ENCODE measurements at places on chromosomes 7 and 10.

DNA sequence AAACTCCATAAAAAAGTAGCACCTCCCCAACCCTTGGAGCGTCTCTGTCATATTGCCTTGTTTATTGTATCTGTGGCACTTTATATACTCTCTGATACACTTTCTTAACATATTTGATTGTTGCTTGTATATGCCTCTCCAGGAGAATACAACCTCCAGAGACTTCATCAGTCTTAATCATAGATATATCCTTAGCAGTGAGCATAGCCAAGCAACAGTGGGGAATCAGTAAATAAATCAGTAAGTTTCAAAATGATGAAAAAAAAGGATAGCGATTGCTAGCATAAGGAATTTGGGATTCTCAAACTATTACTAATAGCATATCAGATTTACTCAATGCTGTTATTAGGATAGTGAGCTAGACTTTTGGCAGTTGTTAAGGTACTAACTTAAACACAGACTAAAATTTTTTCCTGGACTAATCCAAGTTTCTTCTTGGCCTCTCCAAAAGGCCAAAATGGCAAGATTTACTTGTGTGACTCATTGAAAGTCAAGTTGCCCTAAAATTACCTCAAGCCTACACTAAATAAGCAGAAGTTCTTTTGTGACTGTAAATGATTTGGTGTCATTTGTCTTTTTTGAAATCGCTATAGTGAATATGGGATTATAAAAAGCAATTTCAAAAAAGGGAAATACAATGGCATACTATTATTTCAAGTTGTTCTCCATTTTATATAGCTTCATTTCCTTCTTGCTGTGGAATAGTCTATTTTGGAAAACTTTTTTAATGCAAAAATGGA is 177.9 kb downstream of the CHN2 start:
- no peak for DNase-seq

DNA sequence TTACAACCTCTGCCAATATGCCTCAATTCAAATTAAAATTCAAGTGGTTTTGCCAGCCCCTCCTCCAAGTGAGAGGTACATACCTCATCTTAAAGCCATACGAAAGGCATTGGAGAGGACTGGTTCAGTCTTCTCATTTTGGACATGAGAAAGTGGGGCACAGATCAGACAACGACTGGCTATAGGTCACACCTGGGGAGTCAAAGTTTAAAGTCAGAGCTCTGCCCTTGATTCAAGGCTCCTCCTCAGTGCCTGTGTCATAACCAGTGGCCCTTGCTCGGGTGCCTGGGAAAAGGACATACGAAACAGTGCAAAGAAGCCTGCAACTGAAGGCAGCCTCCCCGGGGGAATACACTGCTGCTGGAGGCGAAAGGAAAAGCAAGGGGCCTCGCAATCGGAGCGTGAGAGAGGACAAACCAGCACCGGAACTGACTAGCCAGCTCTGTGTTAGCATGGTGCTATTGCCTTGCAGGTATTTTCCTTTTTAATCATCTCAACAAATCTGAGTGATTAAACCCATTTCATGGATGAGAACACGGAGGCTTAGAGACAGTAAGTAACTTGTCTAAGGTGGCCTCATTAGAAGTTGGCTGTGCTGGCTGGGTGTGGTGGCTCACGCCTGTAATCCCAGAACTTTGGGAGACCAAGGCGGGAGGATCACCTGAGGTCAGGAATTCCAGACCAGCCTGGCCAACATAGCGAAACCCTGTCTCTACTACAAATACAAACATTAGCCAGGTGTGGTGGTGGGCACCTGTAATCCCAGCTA is 1.1 kb upstream of the MTPAP start:
- no peak for DNase-seq

DNA sequence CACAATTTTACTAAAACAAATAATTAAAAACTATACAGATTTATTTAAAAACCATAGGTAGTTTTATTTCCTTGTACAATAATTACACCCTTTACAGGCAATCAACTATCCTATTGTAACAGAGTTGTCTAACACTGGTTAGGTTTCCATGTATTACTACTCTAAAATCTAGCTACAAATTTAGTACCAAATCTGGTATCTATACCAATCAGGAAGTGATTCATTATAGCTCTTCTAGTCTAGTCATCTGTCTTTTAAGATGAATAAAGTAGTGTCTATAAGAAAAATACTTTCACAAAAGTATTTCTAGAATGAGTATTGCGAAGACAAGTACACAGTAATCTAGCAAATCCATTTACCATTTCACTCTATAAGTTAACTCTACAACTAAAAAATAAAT is 16.9 kb downstream of the ZNF800 start:
- DNase-seq: no peak

DNA sequence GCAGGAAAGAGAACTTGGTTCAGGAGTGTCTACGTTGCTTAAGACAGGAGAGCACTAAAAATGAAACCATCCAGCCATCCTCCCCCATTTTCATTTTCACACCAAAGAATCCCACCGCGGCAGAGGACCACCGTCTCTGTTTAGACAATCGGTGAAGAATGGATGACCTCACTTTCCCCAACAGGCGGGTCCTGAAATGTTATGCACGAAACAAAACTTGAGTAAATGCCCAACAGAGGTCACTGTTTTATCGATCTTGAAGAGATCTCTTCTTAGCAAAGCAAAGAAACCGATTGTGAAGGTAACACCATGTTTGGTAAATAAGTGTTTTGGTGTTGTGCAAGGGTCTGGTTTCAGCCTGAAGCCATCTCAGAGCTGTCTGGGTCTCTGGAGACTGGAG is 1.4 kb upstream of the IL6 start:
- no peak for DNase-seq

GRCh38 chr7:7568553-7568952 is 1.9 kb downstream of the MIOS start:
- DNase-seq: no peak

DNA sequence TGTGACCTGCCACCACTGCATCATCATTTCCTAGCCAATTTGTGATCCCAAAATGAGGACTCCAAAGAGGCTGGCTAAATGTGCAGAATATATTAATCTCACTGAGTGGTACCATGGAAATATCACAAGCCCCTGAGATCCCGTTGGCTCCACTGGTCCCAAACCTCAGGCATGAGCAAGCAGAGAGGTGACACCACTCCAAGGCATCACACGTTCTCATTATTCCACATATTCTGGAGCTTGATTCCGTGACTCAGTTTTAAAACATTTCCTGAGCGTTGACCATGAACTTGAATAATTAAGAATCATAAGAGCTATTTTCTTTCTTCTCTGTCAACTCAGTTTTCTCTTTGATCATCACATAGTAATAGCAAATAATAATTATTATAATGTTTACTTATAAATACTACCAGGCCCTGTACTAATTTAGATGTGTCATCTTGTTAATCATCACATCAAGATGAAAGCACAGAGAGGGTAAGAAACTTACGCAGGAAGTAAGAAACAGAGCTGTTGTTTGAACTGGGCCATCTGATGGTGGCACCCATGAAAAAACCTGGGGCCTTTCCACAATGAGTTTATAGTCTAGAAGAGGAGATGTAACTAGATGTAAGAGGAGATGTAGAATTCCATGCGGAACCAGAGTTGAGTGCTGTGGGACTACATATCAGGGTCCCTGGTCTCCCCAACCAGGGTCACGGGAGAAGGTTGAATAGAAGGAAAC is 3.5 kb downstream of the APBB1IP start:
- no peak for DNase-seq
